ENCODE measurements at places on chromosomes 7 and 10.

- no peak for DNase-seq
Observed at GRCh38 chr10:95792874-95793285, 36.9 kb downstream of the ENTPD1 start.

DNA sequence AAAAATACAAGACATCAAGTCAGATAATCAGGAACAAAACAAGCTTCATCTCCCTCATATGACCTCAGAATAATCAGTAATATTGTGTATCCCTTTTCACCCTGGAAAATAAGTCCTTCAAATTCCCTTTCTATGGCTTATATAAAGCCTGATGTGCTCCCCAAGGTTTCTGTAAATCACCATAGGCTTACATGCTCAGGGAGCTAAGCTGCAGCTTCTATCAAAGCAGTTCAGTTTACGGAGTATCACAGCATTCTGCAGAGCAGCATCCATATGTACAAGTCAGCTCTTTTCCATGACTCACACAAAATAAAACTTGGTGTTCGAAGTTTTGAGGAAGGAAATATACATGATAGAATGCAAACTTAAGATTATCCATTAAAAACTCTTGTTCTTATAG is 225.6 kb downstream of the LRRTM3 start:
- no peak for DNase-seq

DNA sequence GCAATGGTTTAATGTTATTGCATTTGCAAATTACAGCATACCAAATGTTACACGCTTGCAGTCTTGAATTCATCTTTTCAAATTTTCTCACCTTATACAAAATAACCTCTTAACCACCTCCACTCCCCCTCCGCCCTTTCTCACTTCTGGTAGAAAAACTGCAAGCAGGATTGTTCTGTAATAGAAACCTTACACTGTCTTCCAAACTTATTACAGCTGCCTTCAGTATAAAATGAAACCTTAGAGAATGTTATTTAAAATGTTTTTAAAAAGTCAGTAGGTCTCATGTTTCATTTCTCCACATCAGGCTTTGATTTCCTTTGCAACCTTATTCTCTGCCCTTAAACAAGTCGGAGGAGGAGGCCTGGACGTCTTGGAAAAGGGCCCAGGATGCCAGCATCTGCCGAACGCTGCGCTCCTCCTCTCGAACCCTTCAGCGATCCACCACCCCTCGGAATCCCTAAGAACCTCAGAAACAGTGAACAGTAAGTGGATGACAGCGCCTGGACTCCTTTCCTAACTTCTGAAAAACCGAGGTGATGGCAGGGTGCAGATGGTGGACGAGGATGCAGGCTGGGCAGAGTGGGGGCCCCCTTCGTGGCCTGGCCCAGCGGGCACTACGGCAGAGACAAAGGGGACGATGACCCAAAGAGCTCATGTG is 74.0 kb downstream of the FGFR2 start:
- no peak for DNase-seq

- DNase-seq: no peak
Observed at GRCh38 chr7:92137557-92137956, 3.3 kb upstream of the CYP51A1 start.

- DNase-seq: no peak
Observed at GRCh38 chr10:73623056-73623455, 18.2 kb downstream of the MYOZ1 start.

All from activated naive CD4-positive, alpha-beta T cell treated with anti-CD3 and anti-CD28 coated beads for 36 hours (primary cell).